Mesenteric fat pad (tissue), 1 donor: ENCODE measurements at places on chromosomes 3 and 15. TPM values are rescaled to one million over a fixed set of nuclear protein-coding genes. Genes with fewer than 3 reads are reported as not detected.

GRCh38 chr3:54564374-54564925 is 363.4 kb downstream of the LRTM1 start:
- DNase-seq = no peak

DNA sequence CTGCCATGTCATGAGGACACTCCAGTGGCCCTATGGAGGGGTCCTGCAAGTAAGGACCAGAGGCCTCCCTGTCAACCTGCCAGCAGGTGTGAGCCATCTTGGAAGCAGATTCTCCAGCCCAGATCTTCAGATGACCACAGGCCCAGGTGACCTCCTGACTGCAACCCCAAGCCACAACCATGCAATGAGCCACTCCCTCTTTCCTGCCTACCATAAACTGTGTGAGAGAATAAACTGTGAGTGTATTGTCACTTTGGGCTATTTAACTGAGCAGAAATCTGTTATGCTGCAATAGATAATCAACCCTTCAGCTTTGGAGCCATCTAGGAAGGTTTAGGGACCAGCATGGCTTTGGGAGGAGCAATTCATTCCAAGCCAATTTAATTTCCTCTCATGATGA is 367.9 kb downstream of the SHQ1 start:
- DNase-seq = no peak

DNA sequence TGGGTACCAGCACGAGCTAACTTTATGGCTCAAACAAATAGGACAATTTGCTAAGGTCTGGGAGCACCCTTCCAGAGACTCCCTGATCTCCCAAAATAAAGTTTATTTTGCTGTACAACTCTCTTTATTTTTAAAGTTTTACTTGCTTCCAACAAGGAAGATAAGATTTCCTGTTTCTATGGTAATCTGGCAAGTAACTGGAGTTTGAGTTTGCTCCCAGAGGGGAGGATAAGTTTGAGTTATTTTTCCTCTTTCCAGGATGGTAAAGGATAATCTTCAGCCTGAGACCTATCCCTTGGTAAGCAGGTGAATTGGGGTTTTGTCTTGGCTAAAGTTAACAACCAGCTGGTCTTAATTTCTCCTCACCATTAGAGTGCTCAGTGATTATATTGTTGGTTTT is 1019.4 kb upstream of the ALCAM start:
- no peak for DNase-seq

GRCh38 chr15:63791228-63791627 is 42.5 kb downstream of the HERC1 start:
- DNase-seq = no peak

DNA sequence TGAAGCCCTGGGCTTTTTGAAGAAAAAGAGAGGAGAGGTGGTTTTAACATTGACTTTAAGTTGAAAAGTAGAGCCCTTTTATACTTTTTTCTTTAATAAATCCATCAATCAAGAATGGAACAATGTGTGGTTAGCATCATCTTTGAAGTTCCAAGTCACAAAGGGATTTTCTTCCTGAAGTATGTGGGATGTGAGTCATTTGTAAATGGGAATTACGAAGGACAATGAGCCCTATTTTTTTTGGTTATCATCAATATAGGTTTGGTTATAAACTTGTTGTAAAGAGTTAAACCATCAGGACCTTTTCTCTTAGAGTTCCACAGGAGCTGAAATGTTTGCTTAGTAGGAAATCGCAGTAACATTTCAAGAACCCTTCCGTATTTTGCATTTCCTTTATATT is 38.3 kb downstream of the PIK3CA start:
- DNase-seq = no peak

DNA sequence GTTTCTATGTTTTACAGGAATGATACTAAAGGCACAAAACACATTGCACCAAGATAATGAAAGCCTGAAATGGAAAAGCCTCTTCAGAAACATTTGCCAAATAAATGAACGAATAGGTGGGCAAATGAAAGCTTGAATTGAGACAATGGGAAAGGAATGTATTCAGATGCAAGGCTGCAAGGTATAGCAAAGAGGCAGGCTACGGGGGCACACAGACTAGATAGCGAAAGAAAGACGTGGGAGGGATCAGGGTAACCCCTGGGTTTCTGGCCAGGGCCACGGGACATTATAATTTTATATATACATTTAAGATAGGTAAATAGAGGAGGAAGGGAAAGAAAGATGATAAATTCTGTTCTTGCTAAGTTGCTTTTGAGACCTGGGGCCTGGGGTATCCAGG is 95.9 kb upstream of the NLGN1 start:
- no peak for DNase-seq

- DNase-seq = no peak
Observed at GRCh38 chr3:71311661-71312046, 271.9 kb downstream of the FOXP1 start.

Gene PTH1R
- total RNA-seq = 16.3 TPM

Gene ZIC1
- total RNA-seq = not detected

Gene POPDC2
- 1.5 TPM for total RNA-seq

Gene RASGRF1
- total RNA-seq = not detected

Gene LIPC
- total RNA-seq = not detected
